ENCODE measurements at places on chromosomes 3 and 15.

DNA sequence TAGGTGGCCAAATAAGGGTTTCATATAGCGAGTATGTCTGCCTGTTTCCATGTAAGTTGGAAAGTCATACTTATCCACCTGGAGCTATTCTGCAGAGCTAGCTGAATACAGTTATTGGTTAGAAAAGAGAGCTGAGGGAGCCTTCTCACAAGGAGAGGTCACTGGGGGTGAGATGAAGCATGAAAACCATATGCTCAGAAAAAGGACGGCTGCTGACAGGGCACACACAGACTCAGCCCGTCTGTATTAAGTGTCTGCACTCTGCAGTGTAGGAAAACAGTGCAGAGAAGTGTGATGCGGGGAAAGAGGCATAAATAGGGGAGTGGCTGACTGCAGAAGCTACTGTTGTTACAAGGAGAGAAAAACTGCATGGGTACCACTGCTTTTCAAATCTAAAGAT, 58.2 kb downstream of the C3orf70 start:
- no peak for DNase-seq

DNA sequence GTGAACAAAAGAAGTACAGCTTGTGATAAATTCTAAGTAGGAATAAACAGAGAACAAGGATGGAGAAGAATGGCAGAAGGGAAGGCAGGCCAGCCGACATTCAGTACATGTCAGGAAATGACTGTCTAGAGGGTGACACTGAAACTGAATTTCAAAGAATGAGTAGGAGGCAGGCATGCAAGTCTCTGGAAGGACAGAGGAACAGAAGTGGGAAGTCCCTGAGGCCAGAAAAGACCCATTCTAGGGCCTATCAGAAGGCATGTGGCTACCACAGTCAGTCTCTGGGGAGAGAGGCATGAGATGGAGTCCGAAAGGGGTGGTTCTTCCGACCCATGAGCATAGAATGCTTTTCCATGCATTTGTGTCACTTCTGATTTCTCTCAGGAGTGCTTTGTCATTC, 243.5 kb upstream of the UBE2E2 start:
- DNase-seq = no peak

GRCh38 chr3:13141991-13142412, 68.8 kb upstream of the IQSEC1 start:
- DNase-seq = peak; percentile 52

- no peak for DNase-seq
Observed at GRCh38 chr3:163261056-163261455, 1764.4 kb downstream of the OTOL1 start.

DNA sequence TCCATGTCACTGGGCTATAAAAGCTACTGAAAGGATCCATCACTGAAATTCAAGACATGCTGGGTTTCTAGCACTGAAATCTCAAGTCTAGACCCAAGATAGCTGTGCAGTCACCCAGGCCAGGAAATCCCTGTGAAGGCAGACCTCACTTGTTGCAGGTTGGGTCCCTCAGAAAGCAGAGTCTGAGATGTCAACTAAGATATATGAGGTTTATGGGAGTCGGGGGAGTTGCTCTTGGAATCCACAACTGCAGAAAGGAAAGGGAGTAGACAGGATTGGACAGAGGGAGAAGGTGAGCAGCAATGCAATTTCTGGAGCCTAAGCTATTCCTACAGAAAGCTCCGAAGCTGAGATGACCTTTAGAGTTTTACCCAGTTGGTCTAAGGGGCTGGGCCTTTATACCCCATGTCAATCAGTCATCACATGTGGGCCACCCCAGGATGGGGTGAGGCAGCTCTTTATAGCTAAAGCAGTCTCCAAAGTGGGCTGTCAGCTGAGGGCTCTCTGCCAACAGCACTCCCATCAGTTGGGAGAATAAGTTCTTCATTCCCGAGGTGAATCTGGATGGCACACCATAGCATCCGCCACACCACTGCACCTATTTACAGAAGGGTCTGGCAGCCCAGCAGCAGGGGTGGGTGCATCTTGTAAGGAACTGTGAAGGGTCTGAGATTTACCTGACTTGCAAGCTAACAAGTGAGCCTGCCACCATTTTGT, 52.3 kb upstream of the ACVR2B start:
- no peak for DNase-seq

DNA sequence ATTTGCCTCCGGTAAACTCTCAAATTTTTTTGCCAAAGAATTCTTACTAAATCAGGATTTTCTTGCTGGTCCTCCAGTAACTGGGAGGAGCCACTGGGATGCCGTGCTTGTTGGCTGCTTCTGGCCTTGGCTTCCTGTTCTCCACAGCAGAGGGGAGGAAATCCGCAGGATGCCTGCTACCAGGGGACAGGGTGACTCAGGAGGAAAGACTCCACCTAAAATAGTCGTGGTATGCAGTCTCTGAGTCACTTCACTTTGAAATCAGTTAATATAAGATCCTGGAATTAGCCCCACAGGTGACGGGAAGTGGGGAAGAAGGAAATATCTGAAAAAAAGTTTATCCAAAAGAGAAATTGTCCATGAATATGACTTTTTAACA, 6.5 kb upstream of the TM4SF18 start:
- DNase-seq = peak; percentile 86

- no peak for DNase-seq
Observed at GRCh38 chr15:64522226-64522823, 61.9 kb downstream of the ZNF609 start.

DNA sequence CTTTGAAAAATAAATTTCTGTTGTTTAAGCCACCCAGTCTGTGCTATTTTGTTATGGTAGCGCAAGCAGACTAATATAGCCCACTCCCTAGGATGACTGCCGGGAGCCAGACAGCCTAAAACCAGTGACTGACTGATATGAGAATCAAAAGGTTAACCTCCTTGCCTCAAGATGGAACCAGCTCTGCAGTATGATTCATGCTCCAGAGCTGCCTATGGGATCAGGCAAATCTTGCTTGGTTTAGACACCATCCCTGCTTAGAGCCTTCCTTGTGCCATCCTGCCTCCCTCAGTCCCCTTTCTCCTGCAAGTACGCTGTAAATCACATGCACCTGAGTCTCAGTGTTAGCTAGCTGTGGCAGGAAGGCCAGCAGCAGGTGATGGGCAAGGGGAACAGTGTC, 39.3 kb downstream of the TRANK1 start:
- no peak for DNase-seq

DNA sequence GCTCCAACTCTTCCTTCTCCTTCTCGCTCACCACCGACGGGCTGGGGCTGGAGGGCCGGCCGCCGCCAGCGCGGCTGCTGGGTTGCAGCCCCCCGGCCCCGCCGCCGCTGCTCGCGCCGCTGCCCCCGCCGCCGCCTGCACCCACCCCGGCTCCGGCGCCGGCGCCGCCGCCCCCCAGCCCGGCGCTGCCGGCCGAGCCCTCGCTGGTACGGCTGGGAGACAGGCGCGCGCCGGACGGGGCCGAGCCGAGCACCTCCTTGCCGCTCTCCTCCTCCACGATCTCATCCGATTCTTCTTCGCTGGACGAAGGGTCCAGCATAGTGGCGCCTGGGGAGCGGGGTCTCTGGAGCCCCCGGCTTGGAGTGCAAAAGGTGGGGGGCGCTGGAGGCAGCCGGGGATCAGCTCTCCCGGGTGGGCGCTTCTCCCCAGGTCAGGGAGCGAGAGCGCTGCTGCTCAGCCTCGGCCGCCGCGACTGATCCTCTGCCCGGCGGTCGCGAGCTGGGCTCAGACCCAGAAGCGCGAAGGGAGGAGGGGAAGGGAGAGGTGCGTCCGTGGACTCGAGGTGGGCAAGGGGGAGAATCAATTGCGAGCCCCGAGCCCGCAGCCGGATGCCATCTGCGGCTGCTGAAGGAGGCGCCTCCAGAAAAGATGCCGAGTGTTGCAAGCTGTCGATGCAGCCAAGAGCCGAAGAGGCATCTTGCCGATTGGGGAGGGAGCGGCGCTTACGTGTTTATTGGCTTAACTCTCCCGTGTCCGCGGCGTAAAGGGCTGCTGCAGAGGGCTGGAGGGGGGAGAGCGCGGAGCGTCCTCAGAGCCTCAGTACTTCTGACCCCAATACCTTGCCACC, at the start of gene CADPS:
Gene CADPS, minus strand, starts transcription at position 706 of the 847 bp plus-strand sequence. Its CDS starts 387 bp downstream, at position 319.
- DNase-seq = peak; percentile 5

GRCh38 chr3:152096280-152096906, 172.3 kb upstream of the MBNL1 start:
- no peak for DNase-seq

DNA sequence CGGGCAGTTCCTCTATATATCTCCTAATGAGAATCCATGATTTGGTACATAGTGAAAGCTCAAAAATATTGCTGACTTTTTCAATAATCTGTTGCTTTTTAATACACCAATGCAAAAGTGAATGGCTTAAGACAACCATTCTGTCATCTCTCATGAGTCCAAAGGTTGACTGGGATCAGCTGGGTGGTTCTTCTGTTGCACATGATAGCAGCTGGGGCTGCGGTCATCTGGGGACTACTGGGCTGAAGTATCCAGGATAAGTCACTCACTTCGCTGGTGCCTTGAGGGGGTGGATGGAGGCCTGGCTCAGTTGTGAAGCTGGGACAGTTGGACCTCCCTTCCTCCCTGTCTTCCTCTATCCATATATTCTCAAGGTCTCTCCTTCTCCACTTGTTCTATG, 53.7 kb downstream of the NOX5 start:
- no peak for DNase-seq

DNA sequence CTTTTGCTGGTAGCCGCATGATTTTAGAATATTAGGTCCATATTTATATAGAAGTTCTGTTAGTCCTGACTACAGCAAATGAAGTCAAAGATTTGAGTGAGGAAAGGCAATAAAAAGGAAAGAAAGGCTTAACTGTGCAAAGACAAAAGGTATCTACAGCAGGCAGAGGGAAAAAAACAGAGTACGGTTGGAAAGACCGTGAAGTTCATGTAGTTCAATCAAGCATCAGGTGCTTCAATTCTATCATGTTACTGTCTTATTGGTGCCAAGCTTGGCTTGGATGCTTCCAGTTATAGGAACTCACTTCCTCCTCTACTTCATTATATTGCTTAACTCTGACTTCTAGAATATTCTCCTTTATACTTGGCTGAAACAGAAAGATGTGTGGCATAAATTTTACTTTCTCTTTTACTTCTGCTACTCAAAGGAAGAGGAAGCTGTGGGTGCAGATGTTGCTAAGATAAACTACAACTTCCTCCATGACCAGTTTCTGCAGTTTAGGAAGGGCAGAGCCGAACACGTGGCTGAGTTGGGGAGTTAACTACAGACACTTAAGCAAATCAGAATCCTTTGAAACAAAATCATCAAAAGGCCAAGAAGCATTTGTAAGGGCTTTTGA, 72.6 kb upstream of the ZBED2 start:
- peak; percentile 36 for DNase-seq

GRCh38 chr3:62534326-62534725, 161.0 kb upstream of the FEZF2 start:
- no peak for DNase-seq

- no peak for DNase-seq
Observed at GRCh38 chr3:86547692-86548091, 443.3 kb downstream of the VGLL3 start.

- peak; percentile 32 for DNase-seq
Observed at GRCh38 chr3:112560307-112560706, 1.5 kb downstream of the ATG3 start.

- DNase-seq = no peak
Observed at GRCh38 chr3:185351396-185351795, 11.5 kb upstream of the MAP3K13 start.

DNA sequence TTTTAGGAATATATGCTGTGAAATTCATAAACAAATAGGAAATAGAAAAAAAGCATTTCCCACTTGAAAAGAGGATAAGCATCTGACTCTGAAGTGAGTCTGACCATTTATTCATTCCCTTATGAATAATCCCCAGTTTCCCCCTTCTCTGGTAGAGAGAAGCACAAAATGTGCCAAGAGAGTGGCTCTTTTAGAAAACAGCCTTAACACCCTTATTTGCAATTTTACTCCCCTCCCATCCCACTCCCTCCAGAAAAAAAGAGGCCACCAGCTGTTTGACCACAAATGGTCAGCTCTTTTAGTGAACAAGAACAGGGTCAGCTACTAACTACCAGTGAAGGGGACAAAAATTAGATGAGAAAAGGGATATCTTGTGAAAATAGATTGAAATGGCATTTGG, 184.5 kb upstream of the ADAMTS9 start:
- DNase-seq = no peak

GRCh38 chr3:75180235-75180944, 483.7 kb upstream of the FRG2C start:
- DNase-seq = no peak

DNA sequence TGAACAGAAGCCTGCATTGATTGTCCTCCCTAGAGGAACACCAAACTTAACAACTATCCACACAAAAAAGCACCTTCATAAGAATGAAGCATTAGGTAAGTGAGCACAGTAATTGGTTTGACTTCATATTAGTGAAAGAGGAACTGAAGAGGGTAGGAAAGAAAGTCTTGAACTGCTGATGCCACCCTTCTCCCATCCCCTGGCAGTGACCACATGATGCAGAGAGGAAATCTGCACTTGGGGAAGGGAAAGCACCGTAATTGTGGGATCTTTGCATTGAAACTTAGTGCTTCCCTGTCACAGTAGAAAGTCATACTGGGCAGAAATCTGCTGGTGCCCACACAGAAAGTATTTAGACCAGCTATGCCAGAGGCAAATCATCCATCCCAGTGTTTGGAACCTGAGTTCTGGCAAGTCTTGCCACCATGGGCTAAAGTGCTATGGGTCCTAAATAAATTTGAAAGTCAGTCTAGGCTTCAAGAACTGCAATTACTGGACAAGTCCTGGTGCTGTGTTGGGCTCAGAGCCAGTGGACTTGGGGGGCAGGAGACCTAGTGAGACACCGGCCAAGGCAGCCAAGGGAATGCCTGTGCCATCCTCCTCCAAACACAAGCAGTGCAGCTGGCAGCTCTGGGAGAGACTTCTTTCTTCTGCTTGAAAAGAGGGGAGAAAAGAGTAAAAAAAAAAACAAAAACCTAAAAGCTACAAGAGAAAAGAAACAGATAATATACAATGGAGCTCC, 63.6 kb downstream of the SLC15A2 start:
- no peak for DNase-seq

GRCh38 chr3:136332776-136333175, 82.6 kb downstream of the PCCB start:
- DNase-seq = peak; percentile 47

- DNase-seq = no peak
Observed at GRCh38 chr3:188433521-188434150, 279.7 kb downstream of the LPP start.

DNA sequence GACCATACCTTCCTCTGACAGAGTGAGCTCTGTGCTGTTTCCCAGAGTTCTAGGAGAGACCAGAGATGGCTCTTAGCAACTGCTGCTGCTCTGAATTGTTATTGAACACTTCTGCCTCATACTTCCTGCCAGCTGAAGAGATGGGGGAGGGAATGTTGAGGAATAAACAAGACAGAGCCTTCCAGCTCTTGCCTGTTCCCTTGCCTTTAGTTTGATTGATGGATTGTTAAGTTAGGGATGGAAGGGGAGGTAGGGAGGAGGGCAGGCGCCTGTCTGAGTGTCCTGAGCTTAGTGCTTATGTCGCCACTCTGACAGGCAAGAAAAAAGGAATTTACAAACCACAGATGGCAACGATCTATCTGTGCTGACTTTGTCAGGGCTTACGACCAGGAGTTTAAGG, 42.8 kb downstream of the ZNF609 start:
- peak; percentile 24 for DNase-seq

DNA sequence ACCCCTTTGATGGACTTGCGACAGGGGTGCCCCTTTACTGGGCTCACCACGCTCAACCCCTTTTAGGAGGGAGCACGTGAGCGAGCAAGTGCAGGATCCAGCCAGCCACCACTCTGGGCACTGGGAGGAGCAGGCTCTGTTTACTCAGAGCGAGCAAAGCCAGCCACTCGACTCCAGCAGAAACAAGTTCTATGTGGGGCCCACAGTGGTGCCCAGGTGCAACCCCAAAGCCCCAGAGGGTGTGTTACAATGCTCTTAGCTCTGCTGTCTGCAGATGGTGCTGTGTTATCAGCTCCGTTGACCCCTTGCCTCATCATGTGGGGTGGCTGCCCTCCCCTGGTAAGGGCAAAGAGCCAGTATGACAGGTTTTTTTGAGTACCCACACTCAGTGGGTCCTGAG, 120.3 kb upstream of the SUCLG2 start:
- no peak for DNase-seq
